ENCODE measurements at places on chromosomes 16 and 17.

GRCh38 chr17:48439110-48439850 is 9.3 kb upstream of the SKAP1 start:
- no peak for DNase-seq

- no peak for DNase-seq
Observed at GRCh38 chr16:58464047-58464915, 35.7 kb upstream of the NDRG4 start.

GRCh38 chr17:14068542-14069250 is 608 bp upstream of the COX10 start:
- DNase-seq, result no peak

DNA sequence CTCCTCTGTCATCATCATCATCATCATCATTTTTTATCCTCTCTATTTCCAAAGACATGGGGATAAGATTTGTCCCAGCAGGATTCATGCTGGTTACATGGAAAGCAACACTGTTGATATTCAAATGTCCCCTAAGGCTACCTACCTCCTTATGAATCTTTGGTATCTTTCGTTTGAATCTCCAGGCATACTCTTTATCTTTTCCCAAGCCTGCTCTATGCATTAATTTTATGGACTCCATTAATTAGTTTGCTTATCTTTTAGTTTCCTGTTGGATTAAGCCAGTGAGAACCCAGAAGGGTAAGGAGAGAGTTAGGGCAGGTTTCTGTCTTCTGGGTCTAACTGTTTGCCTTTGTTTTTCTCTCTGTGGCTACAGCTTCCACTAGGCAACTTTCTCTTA is 129.6 kb upstream of the GOT2 start:
- DNase-seq, result no peak

- no peak for DNase-seq
Observed at GRCh38 chr16:56424404-56424764, 961 bp downstream of the AMFR start.

- no peak for DNase-seq
Observed at GRCh38 chr16:50197582-50197981, 44.5 kb downstream of the TENT4B start.

DNA sequence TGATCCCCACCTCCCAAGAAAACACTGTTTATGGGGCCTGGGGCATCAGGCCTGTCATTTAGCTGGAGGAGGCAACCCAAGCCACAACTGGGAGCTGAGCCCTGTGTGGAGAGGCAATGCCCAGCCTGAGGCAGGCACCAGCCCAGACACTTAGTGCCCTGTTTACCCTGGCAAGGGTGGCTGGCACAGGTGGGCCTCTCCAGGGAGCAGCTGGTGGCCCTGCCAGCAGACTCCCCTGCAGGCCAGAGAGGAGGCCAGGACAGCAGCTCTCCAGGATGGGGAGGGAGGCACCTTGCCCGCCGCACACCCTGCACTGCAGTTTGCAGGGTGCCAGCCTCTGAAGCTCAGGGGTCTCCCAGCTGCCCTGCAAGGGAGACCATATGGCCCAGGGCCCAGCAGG is 9.1 kb upstream of the TMEM92 start:
- no peak for DNase-seq

GRCh38 chr16:52114379-52114778 is 432.6 kb downstream of the TOX3 start:
- DNase-seq, result no peak

DNA sequence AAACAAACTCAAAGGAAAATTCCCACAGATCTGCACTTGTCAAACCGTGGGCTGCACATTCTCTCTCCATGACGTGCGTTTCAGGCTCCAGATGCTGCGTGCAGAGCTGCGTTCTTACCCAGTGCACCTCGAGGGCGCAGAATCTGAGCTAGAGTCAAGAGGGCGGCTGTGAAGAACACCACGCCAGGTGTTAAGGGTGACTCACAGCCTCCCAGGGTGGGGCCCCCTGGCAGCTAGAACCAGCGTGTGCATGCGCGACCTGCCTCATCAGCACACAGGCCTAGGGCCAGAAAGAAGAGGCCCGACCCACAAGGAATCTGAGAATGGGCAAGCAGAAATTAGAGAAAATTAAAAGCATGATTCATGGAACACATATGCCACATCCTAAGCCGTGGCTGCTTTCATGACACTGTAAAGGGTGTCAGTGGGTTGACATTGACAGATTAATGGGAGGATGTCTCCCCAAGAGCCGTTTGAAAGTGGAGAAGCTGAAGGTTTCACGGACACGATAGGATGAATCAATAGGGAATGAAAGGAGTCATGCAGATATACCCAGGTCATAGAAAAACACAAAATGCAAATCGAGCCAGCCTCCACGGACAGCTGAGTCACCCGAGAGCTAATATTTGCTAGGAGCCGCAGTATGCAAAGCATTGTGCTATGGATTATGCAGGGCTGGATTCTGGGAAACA is 29.0 kb downstream of the MARCHF10 start:
- no peak for DNase-seq

DNA sequence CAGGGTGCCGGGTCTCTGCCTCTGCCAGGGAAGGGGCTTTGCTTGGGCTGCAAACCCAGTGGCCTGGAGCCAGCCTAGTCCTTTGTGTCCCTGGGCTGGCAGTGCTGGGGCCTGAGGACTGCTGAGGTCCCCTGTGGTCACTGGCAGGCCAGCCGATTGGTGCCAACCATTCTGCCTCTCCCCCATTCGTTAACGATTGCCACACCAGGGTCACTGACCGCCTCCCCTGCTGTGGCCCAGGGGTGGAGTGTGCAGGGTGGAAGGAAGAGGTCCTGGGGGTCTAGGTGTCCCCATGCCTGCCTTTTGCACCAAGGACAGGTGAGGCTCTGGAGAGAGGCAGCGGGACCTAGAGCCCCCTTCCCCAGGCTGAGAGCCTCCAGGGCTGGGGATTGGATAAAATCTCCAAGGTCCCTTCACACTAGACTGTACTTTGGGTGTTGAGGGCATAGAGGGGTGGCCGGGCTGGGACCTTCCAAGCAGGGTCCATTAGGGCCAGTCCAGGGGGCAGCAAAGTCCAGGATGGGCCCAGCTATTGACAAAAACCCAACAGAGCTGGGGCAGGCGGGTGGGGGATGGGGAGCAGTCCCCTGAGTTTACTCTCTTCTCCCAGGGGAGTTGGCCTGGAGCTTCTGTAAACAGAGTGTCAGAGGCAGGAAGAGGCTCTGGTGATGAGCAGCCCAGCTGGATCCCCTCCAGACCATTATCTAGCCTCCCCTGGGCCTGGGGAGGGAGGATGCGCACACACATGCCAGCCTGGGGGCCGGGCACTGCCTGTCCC is 1.1 kb downstream of the VASN start:
- DNase-seq, result no peak

- DNase-seq, result no peak
Observed at GRCh38 chr16:89741342-89742014, 20.1 kb downstream of the ZNF276 start.

DNA sequence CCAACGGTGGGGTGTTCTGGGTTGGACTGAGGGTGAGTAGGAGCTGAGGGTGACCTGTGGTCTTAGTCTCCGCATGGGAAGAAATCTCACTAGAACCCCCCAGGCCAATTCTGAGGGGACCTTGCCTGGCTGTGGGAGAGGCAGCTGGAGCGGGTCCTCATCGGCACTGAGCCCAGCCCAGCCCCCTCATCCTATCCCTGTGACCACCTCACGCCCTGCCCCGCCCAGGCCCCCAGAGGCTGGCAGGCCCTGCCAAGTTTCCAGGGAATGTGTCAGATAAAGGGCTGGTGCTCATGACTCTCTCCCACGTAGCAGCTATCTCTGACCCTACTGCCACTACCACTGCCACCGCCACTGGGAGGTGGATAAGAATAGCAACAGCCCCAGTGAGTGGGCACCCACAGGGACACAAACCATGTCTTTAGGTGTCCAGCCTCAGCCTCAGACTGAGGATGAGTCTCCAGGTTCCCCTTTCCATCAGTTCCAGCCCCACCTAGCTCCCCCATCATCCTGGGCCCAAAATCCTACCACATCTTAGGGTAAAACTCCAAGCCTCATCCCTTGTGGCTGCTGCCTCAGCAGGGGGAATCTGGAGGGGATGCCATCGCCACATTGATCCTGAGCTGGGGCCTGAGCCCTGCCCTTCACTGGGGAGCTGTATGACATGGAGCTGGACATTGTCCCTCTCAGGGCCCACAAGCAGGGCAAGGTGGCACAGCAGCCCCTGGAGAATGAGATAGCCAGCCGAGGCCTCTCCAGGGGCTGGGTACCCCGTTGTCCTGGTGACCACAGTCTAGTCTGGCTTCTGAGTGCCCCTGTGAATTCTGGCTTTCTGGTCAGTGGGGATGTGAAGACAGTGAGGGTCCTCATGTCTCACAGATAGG is 14.9 kb downstream of the CDH16 start:
- DNase-seq, result no peak

GRCh38 chr16:67780847-67781564 is 25.4 kb downstream of the RANBP10 start:
- no peak for DNase-seq

GRCh38 chr17:34980353-34980680 is at the start of gene LIG3:
Gene LIG3, plus strand, starts transcription at chr17:34980512. Its CDS starts 2,494 bp downstream, at chr17:34983006.
- peak; percentile 86 for DNase-seq

GRCh38 chr17:80251966-80252365 is 8.7 kb upstream of the RNF213 start:
- DNase-seq, result no peak

- DNase-seq, result no peak
Observed at GRCh38 chr16:50814052-50814451, 72.2 kb downstream of the CYLD start.

DNA sequence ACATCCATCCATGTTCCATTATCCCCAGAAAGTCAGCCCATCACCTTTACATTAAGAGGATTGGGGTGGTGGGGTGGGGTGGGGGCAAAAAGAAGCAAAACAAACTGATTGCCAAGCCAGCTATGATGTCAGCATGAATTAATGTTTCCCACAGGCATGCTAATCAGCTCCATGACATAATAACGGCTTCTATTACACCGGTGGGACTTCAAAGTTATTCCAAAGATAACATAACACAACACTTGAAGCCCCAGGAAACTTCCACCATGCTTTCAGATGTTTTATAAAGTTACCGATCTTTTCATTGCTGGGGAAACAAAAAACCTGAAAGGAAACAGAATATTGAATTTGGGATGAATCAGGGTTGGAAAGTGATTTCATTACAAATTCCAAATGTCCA is 155.9 kb upstream of the IRX5 start:
- DNase-seq, result no peak

- no peak for DNase-seq
Observed at GRCh38 chr16:65154321-65154720, 32.5 kb upstream of the CDH11 start.

DNA sequence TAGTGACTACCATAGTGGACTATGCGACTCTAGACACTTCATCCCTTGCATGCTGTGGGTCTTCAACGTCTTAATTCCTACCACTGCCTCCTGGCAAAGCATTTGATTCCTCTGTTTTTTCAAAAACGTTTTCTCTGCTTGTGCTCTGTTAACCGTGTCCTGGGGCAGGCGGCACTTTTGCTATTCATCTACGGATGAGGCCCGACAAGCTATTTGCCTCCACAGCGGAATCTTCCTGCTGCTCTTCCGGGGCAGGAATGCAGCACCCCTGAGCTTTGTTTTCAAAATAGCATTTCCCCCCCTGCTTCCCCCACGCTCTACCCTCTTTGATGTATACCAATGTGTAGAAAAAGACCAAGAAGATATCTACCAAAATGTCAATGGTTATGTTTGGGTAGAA is 39.8 kb upstream of the METTL16 start:
- no peak for DNase-seq

- no peak for DNase-seq
Observed at GRCh38 chr17:59154292-59154720, 680 bp downstream of the SKA2 start.

GRCh38 chr16:23293016-23293415 is 9.1 kb upstream of the SCNN1B start:
- no peak for DNase-seq

DNA sequence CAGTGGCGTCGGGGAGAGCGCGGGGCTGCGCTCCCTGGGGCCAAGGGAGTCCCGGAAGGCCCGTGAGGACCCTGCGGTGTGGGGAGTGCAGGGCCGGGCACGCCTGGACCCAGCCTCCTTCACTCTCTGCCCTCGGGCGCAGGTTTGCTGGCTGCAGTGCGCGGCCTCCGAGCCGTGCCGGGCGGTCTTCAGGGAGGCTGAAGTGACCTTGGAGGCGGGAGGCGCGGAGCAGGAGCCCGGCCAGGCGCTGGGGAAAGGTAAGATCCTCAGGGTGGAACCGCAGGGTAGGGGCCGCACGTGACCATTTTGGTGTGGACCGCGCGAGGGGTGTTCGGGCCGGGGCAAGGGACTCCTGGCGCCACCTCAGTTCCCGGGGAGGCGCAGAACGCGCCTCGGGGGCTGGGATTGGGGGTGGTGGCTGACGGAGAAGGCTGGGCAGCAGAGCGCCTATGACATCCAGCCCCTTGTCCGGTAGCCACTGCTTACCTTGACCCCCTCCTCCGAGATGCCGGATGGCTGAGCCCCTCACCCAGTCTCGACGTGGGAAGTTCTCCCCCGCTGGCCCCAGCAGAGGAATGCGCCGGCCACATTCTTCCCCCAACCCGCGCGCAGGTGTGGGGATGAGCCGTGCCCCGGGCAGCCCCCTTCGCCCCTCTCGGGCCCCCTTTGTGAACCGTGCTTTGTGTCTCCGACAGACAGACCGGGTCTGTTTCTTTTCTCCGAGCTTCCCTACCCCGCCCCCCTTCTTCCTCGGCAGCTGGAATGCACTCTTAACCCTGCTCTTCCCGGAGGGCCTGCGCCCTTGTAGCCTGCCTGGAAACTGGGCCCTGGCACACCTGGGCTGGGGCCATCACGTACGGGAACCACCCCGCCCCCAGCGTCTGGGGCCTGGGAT is 631 bp downstream of the CDH3 start:
- no peak for DNase-seq

- DNase-seq, result no peak
Observed at GRCh38 chr17:48644910-48645557, 18.9 kb upstream of the HOXB9 start.

DNA sequence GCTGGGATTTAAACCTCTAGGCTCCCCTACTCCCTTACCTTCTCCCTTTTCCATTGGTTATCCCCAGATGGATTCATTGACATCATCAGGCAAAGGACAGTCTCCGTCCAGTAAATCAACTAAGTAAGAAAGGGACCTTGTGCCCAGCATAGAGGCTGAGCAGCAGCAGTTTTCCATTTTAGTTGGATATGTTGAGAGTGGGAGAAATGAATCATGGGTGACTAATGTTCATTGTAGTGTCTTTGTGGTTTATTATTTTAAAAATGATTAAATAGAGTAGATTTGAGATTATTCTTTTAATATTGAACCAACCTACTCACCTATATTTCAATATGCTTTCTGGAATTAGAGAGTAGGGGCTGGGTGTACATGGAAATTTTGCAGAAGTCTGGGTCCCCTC is 99.4 kb upstream of the CACNG3 start:
- no peak for DNase-seq

GRCh38 chr16:52709306-52709705 is 162.4 kb upstream of the TOX3 start:
- DNase-seq, result no peak

- no peak for DNase-seq
Observed at GRCh38 chr16:75495076-75495674, at the start of gene CHST6. Gene CHST6, minus strand, starts transcription at chr16:75495441. Its CDS starts 15,613 bp downstream, at chr16:75479828.

GRCh38 chr17:65553646-65554552 is 7.5 kb downstream of the AXIN2 start:
- no peak for DNase-seq

All from T-helper 22 cell (primary cell).